GM23248 (cell line): ENCODE measurements at places on chromosomes 1 and 21. TPM values are rescaled to one million over a fixed set of nuclear protein-coding genes. Genes with fewer than 3 reads are reported as not detected.
A peak's percentile ranks its signal among the peaks of the same experiment; 100 is the strongest.

DNA sequence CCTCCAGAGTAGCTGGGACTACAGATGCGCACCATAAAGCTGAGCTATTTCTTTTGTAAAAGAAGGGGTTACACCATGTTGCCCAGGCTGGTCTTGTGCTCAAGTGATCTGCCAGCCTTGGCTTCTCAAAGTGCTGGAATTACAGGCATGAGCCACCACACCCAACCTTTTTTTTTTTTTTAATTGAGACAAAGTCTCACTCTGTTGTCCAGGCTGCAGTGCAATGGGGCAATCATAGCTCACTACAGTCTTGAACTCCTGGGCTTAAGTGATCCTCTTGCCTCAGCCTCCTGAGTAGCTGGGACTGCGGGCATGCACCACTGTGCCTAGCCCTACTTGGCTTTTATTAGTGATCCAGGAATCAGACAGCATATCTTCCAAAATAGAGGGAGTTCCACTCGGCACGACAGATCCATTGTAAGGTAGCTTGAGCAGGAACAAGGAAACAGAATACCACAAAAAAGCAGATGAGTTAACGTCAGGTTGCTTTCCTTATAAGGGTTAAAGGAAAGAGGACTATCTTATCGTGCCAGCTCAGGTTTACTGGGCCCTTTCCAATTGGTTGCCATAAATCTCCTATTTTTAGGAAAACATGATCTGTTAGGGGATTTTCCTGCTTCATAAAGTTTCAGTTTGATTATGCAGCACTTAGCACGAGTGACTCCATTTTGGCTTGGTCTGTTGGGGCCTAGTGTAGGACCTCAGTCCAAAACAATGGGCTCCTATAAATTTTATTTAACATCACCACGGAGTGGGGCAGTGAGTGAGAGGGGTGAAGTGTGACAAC, 45.2 kb downstream of the NENF start:
- no peak for DNase-seq

DNA sequence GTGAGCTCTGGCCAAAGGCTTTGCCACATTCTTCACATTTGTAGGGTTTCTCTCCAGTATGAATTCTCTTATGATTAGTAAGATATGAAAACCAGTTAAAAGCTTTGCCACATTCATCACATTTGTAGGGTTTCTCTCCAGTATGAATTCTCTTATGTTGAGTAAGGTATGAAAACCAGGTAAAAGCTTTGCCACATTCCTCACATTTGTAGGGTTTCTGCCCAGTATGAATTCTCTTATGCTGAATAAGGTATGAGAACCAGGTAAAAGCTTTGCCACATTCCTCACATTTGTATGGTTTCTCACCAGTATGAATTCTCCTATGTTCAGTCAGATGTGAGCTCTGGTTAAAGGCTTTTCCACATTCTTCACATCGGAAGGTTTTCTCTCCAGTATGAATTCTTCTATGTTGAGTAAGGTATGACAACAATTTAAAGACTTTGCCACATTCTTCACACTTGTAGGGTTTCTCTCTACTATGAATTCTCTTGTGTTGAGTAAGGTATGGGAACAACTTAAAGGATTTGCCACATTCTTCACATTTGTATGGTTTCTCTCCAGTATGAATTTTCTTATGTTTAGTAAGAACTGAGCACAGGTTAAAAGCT, 20.7 kb downstream of the ZNF695 start:
- no peak for DNase-seq

GRCh38 chr1:239526391-239526790, 140.0 kb downstream of the CHRM3 start:
- no peak for DNase-seq

DNA sequence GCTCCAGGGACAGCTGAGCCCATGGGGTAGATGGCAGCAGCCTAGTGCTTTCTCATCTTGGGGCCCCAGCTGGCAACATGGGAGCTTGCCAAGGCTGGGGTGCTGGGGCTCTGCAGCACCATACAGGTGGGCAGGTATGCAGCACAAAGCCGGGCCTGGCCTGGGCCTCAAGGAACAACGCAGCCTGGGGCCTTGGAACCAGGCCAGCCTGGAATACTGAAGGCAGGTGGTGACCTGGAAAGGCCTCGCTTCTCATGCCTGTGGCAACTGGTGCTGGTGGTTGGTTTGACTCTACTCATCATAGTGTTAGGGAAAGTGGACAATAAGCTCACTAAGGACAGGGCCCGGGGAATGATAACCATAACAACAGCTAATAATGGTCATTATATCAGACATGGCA, 27.0 kb upstream of the SDHB start:
- no peak for DNase-seq

DNA sequence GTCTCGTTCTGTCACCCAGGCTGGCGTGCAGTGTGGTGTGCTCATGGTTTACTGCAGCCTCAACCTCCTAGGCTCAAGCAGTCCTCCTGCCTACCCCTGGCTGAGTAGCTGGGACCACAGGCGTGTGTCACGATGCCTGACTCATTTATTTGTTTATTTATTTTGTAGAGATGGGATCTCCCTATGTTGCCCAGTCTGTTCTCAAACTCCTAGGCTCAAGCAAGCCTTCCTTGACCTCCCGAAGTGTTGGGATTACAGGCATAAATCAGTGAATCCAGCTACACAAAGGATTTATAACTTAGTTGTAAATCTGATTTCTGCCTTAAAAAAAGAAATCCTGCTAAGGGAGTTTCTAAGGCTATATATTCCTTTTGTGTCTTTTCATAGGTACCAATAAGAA, 30.5 kb upstream of the ZNF496 start:
- peak; percentile 9 for DNase-seq

DNA sequence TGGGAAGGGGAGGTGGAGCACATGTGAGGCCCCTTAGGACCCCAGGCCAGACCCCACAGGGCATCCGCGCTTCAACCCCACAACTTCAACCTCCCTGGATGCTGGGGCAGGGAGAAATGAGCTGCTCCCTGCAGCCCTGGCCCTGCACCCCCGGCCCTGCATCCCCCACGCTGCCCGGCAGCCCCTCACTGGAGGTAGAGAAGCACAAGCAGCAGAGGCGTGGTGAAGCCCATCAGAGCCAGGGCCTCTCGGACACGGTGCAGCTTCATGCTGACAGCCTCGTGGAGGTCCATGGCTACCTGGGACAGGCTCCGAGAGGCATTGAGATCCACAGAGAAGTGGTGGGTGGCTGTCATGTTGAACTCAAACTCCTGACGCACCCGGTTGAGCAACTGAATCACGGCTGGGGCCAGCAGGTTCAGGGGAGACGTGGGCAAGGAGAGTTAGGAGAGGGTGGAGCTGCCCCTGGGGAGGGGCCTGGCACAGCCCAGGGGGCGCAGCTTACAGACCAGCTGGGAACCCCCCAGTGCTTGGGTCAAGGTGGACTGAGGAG, 3.3 kb downstream of the DCST2 start:
- no peak for DNase-seq

- peak; percentile 76 for DNase-seq
Measured at GRCh38 chr1:90721210-90722194, 4.4 kb upstream of the BARHL2 start.

DNA sequence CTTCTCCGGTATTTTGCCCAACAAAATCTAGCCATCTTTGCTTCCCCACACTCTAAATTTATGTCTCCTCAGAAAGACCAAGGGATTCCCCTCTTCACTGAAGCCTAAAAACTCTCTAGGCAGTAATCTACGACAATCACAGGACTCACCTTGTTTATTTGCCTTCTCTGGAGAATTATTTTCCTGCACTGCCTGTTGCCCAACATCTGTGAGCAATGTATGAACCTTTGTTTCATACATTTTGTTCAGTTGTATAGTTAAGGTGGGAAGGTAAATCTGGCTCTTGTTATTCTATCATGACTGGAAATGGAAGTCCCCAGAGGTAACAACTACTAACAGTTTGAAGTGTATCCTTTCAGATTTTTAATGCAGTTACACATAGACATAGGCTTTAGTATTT, 2.2 kb downstream of the COPA start:
- peak; percentile 27 for DNase-seq

DNA sequence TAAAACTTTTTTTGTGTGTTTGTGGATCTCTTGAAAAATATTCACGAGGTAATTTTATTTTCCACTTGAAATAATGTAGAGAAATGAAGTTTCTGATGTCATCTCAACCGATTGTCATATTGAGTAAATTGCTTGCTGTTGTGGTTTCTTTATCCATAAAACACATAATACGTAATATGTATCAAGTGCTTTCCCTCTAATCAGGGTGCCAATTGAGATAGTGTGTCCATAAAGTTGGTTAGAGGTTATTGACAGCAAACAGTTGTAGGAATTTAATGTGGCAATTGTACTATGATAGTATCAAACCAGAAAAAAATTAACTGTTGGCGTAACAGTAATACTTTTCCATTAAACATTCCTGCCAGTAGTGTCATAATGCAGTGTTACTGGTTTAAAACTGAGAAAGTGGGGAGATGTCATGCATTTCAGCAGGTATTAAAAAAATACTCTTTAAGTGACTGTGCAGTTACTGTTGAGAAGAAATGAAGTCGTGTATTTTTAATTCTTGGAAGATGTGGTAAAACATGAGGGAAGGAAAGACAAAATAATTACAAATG, 38.3 kb downstream of the USP25 start:
- peak; percentile 13 for DNase-seq

GRCh38 chr1:942411-942821, 16.6 kb downstream of the NOC2L start:
- peak; percentile 67 for DNase-seq

- DNase-seq, result no peak
Measured at GRCh38 chr1:31785020-31785946, 21.1 kb upstream of the ADGRB2 start.

DNA sequence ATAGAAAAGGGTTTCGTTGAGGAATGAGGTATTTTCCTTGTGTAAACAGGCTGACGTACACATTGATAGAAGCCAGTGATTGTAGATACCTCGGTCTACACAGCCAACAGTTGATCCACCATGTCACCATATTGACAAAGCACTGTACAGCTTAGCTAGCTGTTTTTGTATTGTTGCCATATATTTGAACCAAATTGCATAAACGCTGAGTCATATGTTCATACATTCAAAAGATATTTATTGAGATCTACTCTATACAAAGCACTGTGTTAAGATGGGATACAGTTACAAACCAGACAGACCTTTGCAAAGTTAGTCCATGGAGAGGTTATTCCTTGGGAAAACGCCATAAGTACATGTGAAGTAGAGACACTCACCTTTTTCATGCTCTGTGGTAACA, 132.4 kb upstream of the ATP1B1 start:
- DNase-seq, result peak; percentile 12

GRCh38 chr1:101451888-101452287, 215.1 kb downstream of the S1PR1 start:
- no peak for DNase-seq

DNA sequence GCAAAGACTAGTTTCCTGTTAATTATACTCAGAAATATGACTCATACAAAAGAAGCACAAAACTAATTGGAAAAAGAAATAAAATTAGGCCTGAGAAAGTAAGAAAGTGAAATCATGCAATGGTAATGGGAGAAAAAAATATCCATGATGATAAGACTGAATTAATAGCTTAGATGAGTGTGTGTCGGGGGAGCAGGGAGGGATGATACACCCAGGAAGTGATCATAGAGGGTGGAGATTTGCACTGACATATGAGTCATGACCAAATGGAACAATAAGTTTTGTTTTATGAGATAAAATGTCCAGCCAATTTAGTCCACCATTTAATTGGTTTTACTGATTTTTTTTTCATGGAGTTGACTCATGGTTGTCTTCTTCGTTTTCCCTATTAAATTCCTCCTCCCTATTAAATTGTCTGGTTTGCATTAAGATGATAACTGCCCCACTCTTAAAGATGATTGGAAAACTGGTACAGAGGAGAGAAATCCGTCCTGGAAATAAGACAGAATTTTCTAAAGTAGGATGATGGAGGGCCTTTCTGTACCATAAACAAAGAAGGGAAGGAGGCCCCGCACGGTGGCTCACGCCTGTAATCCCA, 111.7 kb upstream of the KCNJ6 start:
- DNase-seq, result peak; percentile 75

- DNase-seq, result no peak
Measured at GRCh38 chr1:24540051-24540905, 15.6 kb upstream of the NCMAP start.

DNA sequence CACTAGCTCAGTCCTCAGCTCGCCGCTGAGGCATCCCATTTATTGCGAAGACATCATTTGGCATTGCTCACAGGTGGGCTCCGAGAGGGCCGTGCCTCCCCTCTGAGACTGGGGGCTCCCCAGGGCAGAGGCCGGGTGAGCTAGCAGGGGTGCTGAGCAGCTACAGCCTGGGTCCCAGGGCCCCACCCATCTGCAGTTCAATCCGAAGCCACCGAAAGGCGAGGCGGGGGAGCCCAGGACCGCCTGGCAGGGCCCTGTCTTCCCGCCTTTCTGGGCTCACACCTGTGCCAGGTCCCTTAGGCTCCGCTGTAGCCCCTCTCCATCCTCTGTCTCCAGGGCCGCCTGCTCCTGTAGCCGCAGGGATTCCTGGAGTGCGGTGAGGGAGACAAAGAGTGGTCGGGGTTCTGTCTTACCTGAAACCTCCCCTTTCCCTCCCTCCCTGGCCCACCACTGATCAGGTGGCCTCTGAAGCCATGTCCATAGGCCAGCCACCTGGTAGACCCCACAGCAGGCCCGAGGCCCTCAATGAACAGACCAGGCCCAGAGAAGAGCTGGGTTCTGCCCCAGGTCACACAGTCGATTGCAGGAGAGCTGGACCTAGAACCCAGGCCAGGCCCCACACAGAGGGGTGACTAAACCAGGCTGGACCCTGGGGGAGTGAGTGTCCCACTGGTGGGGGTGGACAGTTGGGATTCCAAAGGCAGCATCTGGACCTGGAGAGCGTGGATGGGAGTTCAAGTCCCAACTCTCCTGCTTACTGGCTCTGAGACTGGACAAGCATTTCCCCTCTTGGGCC, 18.1 kb upstream of the NBPF1 start:
- DNase-seq, result no peak

- no peak for DNase-seq
Measured at GRCh38 chr1:226233293-226233692, 9.8 kb downstream of the MIXL1 start.

- DNase-seq, result no peak
Measured at GRCh38 chr1:77007675-77008074, 140.4 kb downstream of the ST6GALNAC5 start.

- no peak for DNase-seq
Measured at GRCh38 chr1:44609768-44610526, 64.3 kb downstream of the TMEM53 start.

- DNase-seq, result peak; percentile 14
Measured at GRCh38 chr1:217135569-217135915, 412.3 kb upstream of the ESRRG start.

GRCh38 chr1:44408632-44409602, 3.9 kb downstream of the RNF220 start:
- DNase-seq, result no peak

The CLDN19 gene
- not detected in 2 replicates for total RNA-seq

The OR2L3 gene
- total RNA-seq, result not detected in 2 replicates

The CFHR2 gene
- not detected in 2 replicates for total RNA-seq

The SOX13 gene
- total RNA-seq, result 5.5 and 5.8 TPM in 2 replicates

The OR2T29 gene
- not detected in 2 replicates for total RNA-seq

The SYCP1 gene
- total RNA-seq, result not detected in 2 replicates

The S100A2 gene
- total RNA-seq, result 1.7 and 9.0 TPM in 2 replicates

The TRIM58 gene
- not detected in 2 replicates for total RNA-seq

The SASS6 gene
- 2.3 and 7.6 TPM in 2 replicates for total RNA-seq

The KRTAP21-2 gene
- not detected in 2 replicates for total RNA-seq

The ADGRL4 gene
- 10.6 and 13.2 TPM in 2 replicates for total RNA-seq

The LCE1D gene
- not detected in 2 replicates for total RNA-seq

The CASQ2 gene
- not detected in 2 replicates for total RNA-seq

The CAPN9 gene
- total RNA-seq, result not detected in 2 replicates

The ECM1 gene
- total RNA-seq, result 133 and 160 TPM in 2 replicates
